ENCODE measurements at places on chromosomes 1 and 21.

- DNase-seq, result no peak
Observed at GRCh38 chr1:53987880-53988279, 30.1 kb downstream of the LDLRAD1 start.

DNA sequence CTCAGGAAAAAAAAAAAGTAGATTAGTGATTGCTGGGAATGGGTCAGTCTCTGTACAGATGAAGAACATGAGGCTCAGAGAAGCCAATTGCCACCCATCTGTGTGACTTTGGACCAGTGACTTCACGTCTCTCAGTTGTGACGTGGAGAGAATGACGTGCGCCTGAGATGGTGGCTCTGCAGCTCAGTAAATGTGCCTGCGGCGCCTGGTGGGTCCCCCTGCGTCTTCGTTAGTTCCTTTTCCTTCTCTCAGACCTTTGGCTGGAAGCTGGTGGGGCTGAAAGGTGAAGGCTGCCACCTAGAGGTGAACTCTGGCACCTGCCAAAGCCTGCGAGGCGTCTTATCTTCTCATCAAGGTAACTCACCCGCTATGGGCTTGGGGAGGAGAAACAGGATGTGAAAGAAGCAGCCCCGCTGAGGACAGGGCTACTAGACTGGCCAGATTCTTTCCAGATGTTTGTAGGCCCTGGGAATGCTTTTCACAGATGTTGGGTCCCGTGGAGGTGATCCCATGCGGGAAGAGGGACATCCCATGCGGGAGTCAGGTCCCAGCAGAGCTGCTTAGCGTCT, 8.7 kb upstream of the E2F2 start:
- DNase-seq, result peak; percentile 92

DNA sequence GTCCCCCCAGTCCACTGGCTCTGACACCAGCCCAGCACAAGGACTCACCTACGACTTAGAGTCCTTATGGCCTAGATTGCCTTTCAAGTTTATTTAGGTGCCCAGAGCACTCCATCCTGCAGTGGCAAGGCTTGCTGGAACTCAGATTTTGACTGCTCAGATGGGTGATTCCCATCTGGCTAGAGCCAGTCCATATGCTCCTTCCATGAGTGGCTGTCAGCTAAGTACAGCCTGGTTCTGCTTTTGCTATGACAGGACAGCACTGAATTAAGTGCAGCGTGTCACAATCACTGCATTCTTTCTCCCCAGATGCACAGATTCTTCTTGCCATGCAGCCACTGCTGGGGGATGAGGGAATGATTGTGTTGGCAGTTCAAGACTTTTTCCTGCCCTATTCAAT, 43.8 kb downstream of the GPR52 start:
- DNase-seq, result no peak

DNA sequence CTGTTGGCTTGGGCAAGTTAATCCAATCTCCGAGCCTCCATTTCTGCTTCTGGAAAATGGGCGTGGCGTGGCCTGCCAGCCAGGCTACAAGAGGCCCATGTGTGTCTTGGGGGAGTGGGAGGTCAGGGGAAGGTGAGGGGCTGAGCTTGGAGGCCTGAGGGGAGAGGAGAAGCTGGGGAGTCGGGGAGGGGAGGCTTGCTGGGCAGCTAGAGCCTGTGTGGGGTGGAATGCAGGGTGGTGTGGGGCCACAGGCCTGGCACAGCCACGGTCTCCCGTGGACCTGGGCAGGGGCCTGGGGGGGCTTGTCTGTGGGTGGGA, 14.6 kb downstream of the SLC66A1 start:
- no peak for DNase-seq

DNA sequence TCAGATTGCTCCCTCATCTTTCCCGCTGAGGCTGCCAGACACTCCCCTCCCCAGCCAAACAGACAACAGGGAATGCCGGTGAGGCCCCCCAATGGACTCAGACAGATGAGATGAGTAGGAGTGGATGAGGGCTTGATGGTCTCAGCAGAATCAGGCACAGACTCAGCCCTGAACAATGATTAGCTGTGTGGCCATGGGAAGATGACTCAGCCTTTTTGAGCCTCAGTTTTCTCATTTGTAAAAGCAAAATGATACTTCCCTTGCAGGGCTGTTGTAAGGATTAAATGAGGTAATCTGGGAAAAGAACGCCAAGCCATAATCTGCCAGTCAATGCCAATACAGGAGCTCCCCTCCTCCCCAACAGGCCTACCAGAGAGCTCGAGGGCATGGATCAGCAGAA, 12.4 kb downstream of the C1orf198 start:
- DNase-seq, result peak; percentile 46

DNA sequence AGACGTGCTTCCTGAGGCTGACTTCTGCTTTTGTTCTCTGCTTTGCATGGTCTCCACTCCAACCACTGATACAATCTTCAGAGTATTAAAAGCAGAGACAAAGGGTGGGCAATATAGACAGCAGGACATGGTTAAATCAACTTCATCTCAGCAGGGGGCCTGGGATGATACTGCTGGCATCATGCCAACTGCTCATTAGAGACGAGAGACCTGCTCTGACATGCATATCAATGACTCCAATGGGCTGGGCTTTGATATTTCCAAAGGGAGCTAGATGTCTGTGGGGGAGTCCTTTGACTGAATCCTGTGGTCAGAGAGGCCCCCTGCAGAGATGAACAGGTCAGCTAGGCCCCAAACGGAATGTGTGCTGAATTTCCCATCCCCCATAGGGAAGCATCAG, 106.6 kb downstream of the ACTL8 start:
- DNase-seq, result peak; percentile 96

DNA sequence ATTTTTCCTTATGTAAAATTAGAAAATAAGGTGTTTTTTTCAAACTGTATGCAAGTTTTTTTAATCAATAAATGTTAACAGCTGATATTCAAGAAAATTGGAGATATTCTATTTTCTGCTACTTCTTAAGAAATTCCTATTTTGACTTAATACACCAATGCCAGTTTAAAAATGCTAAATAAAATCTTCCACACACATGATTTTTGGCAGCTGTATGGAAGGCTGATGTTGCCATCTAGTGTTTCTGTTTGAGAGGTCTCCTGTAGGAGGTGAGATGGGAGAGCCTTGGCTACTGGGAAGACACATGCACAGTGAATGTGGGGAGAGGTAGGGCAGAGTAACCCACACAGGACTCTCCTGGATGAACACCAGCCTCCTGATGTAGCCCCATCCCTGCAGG, 29.2 kb upstream of the OR2B11 start:
- DNase-seq, result peak; percentile 56

- DNase-seq, result no peak
Observed at GRCh38 chr1:178639326-178639725, 85.7 kb upstream of the RALGPS2 start.

DNA sequence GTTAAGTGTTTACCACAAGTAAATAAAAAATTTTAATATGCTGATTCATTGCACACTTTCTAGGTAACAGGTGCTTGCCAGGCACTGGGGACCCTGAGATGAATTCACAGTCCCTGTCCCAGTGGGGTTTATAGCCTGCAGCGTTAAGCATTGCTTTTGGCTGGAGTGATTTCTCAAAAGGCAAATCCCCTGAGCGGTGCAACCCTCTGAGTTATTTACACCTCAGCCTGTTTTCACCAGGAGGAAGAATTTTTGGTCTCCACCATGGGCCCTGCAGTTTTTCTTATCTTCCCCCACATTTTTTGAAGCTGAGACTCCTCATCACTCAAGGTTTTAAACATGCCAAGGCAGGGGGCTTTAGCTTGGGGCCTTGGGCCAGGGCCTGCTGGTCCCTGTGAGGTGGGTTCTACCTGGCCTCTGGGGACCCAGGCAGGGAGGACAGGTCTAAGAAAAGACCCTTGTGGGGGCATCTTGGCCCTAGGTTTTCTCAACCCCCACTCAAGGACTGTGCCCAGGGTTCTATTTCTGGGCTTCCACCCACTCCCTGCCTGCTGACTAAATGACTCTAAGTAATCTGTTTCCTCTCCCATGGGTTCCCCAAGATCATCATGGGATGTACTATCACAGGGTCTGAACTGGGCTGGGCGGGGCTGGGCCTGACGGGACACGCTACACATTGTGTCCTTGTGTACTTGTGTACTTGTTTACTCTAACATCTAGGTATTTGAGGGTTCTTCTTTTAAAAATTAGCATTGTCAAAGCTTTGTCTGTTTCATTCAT, 10.2 kb upstream of the CHIT1 start:
- no peak for DNase-seq

DNA sequence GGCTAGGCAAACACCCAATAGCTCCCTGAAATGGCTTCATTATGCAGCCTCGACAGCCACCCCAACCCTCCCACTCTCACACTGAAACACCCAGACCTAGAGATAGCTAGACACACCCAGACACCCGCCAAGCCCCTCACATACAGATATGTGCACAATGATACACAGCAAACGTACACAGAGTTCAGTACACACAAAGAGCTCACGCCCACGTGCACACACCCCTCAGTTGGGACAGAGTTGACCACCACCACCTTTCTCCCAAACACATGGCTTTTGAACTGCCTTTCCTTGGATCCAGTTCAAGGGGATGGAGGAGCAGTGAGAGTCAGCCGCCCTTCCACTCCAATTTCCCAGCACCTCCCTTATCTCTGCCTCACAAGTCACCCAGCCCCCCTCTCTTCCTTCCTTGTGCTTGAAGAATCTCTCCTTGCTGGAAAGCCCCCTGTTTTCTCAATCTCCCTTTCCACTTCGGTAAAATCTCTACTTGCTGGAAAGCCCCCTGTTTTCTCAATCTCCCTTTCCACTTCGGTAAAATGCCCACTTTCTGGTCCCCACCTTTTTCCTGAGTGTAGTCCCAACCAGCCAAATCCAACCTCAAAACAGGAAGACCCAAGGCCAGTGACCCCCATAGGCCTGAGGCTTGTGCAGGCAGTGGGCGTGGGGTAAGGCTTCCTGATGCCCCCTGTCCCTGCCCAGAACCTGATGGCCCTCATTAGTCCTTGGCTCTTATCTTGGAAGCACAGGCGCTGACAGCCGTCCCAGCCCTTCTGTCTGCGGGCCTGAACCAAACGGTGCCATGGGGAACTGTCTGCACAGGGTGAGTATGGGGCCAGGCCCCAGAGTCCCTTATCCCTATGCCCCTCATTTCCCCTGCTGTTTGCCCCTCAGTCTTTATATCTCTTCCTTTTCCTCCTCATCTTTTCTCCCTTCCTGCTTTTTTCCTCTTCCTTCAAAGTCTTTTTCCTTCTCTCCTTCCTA, at the start of gene ACKR1:
Gene ACKR1 (plus strand): TSS at position 715 of the 981 bp plus-strand sequence. CDS start 85 bp downstream, at position 800.
- DNase-seq, result no peak

DNA sequence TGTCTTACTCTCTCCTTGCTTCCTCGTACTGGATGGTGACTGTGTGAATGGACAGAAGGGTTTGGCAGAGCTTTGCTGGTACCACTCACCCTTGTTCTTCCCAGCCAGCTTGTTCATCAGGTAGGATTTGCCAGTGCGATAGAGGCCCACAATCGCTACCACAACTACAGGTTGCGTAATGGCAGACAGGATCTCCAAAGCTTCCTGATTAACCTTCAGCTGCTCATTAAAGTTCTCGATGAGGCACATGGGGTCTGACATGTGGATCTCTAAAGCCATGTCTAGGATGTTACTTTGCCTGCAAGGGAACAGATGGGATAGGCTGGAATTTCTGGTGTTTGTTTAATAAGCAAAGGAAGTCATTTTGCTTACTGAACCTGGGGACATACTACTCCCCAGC, 3.4 kb downstream of the GBP5 start:
- no peak for DNase-seq

GRCh38 chr1:27427816-27428315, 35.4 kb downstream of the GPR3 start:
- DNase-seq, result no peak

DNA sequence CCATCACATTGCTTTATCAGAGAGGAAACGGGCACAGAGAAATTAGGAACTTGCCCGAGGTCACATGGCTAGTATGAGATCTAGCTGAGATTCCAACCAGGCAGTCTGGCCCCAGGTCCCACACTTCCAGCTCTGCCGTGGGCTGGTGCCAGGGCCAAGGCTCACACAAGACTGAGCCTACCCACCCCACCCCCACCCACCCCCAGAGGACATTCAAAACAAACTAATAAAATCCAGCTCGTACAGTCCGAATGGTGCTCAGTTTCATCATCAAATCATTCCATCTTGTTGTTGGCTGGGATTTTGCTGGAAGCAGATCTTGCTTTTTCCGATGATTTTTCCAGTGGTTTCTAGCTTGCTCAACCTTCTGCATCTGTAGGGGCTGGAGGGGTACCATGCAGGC, 27.9 kb downstream of the MATN1 start:
- no peak for DNase-seq

- DNase-seq, result peak; percentile 82
Observed at GRCh38 chr1:192951691-192952460, 107.3 kb downstream of the UCHL5 start.

DNA sequence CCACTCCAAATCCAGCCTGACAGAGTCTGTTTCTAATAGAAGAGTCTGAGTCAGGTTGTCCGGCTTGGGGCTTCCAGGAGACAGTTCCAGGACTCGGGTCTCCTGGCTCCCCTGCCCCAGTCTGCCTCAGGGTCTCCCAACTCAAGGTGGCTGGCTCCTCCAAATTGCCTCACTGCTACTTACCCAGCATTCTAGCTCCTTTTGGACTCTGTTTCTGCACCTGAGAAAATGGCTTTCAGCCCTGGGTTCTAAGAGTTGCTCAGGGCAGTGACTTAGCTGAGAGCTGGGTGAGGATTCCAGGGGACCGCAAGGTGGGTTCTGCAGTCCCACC, 5.5 kb upstream of the IGFN1 start:
- no peak for DNase-seq

DNA sequence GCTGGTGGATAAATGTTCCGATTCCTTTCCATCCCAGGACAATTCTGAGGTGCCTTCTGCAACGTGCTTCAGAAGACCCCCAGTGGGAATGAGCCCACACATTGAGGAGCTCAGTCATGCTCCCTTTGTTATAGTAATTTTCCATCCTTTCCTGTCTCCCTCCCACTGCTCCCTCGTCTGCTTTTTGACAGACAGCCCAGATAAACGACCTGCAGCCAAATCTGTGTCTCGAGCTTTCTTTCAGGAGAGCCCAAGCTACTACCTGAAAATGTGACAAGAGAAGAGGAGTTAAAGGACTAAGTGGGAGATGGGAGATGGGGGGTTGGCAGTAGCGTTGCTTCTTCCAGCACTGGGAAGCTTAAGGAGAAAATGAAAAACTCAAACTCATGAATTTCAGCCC, 65.9 kb upstream of the LRRN2 start:
- no peak for DNase-seq

DNA sequence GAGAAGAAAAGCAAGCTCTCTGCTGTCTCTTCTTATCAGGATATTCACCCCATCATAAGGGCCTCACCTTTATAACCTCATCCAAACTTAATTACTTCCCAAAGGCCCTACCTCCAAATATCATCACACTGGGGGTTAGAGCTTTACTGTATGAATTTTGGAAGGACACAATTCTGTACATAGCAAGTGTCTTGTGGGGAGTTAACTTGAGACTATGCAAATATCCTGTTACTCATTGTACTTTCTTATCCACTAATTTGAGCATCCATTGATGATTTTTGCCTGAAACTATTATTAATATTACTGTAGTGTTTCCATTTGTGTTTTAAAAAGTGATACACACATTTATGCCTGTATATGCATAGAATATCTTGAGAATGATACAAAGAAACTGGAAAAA, 129.1 kb upstream of the IVNS1ABP start:
- no peak for DNase-seq

GRCh38 chr1:42692911-42693310, 10.7 kb downstream of the YBX1 start:
- no peak for DNase-seq

- no peak for DNase-seq
Observed at GRCh38 chr1:33442141-33442540, 11.2 kb upstream of the PHC2 start.

- no peak for DNase-seq
Observed at GRCh38 chr1:205636732-205637131, 4.9 kb upstream of the ELK4 start.
